ENCODE measurements at places on chromosomes 4 and X. TPM values are rescaled to one million over a fixed set of nuclear protein-coding genes. Genes with fewer than 3 reads are reported as not detected.
A peak's percentile ranks its signal among the peaks of the same experiment; 100 is the strongest.

VCX2 gene
- not detected for total RNA-seq

GRCh38 chrX:49960061-49960460, 37.7 kb downstream of the CLCN5 start:
- no peaks in the 10 kb centered on the region for H3K27me3 ChIP-seq
- H3K4me3 ChIP-seq, result no peak overlapping the region
- DNase-seq, result no peak
- no peak overlapping the region for H3K27ac ChIP-seq

DNA sequence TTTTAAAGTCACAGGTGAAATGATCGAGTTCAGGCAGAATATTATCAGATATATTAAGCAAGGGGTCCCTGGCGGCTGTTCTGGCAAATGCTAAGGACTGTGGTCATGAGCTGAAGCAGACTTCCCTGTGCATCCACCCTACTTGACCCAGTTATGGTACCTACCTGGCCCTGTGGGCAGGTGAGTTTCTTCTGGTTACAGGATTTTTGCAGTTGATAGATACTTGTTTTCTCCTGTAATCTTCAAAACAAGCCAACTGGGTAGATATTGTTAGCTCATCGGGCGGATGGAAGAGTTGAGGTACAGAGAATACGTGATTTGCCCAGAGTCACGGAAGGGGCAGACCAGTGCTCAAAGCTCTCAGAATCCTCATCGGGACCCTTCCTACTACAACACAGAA, 18.5 kb upstream of the PROM1 start:
- no peaks in the 10 kb centered on the region for H3K27me3 ChIP-seq
- no peak overlapping the region for H3K4me3 ChIP-seq
- H3K36me3 ChIP-seq, result no peaks in the 10 kb centered on the region
- no peak for DNase-seq

GRCh38 chrX:96684339-96685209, at the start of gene DIAPH2:
Gene DIAPH2, plus strand, starts transcription at chrX:96684842.
- no peaks in the 10 kb centered on the region for H3K36me3 ChIP-seq
- no peaks in the 10 kb centered on the region for H3K27me3 ChIP-seq
- peak; percentile 86 for DNase-seq
- H3K27ac ChIP-seq, result no peak within 1 kb of the TSS

GRCh38 chr4:54675721-54676461, 18.1 kb downstream of the KIT start:
- H3K4me3 ChIP-seq, result no peak overlapping the region
- H3K36me3 ChIP-seq, result no peaks in the 10 kb centered on the region
- DNase-seq, result no peak
- H3K4me1 ChIP-seq, result no peaks in the 10 kb centered on the region
- H3K27me3 ChIP-seq, result no peaks in the 10 kb centered on the region

DNA sequence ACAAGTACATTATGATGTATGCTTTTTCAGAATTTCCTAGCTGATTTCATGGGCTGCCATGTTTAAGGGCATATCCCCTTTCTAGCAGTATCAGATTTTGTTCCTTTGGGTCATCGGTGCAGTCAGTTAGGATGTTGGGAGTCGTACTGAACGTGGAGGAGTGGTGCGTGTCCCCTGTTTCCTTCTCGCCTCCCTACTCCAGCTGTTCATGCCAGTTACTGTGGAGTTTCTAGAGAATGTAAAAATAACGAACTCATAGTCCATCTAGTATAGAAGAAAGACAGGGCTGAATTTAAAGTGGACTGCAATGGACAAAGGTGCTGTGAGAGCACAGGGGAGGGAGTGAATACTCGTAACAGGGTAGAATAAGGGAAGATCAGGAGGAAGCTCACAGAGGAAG, 111.3 kb downstream of the CEP135 start:
- no peak overlapping the region for H3K27ac ChIP-seq
- H3K4me3 ChIP-seq, result no peak overlapping the region
- no peaks in the 10 kb centered on the region for H3K36me3 ChIP-seq
- no peaks in the 10 kb centered on the region for H3K27me3 ChIP-seq
- no peaks in the 10 kb centered on the region for H3K4me1 ChIP-seq

GRCh38 chrX:28312259-28312658, 275.0 kb upstream of the IL1RAPL1 start:
- no peaks in the 10 kb centered on the region for H3K4me1 ChIP-seq
- no peak overlapping the region for H3K27ac ChIP-seq
- no peak for DNase-seq
- no peaks in the 10 kb centered on the region for H3K27me3 ChIP-seq
- H3K4me3 ChIP-seq, result no peak overlapping the region

DNA sequence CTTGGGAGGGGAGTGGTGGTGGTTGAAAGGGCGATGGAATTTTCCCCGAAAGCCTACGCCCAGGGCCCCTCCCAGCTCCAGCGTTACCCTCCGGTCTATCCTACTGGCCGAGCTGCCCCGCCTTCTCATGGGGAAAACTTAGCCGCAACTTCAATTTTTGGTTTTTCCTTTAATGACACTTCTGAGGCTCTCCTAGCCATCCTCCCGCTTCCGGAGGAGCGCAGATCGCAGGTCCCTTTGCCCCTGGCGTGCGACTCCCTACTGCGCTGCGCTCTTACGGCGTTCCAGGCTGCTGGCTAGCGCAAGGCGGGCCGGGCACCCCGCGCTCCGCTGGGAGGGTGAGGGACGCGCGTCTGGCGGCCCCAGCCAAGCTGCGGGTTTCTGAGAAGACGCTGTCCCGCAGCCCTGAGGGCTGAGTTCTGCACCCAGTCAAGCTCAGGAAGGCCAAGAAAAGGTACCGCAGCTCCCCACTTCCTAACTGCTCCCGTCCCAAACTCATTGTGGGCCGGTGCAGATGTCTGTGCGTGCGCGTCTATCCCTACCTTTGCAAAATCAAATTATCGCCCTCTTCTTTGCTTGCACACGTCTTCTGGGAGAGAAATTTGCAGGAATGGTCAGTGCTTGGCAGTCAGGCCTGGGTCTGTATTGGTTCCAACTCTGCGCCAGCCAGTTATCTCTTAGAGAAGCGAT, 533 bp downstream of the IL15 start:
- H3K4me3 ChIP-seq, result peak overlapping the region; percentile 86
- no peaks in the 10 kb centered on the region for H3K36me3 ChIP-seq
- H3K27ac ChIP-seq, result peak overlapping the region; percentile 76
- peak; percentile 80 for DNase-seq

DNA sequence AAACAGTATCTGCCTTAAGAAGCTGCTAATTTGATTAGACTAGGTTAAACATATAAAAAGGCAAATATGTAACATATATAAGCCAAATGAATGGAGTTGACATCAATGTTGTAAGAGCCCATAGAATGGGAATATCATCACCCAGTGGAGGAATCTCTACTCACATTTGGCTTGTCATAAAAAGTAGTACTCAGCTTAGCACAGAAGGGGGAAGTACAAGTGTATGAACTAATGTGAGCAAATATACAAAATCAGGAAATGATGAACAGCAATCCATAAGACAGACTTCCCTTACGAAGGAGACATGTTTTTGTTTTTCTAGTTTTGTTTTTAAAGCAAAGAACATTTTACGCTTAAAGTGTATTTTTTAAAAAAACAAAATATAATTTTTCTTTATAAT, 74.9 kb downstream of the MAB21L2 start:
- H3K36me3 ChIP-seq, result no peaks in the 10 kb centered on the region
- DNase-seq, result no peak
- H3K27ac ChIP-seq, result no peak overlapping the region
- no peaks in the 10 kb centered on the region for H3K27me3 ChIP-seq
- no peaks in the 10 kb centered on the region for H3K4me1 ChIP-seq
- no peak overlapping the region for H3K4me3 ChIP-seq

- H3K4me3 ChIP-seq, result peak overlapping the region; percentile 67
- H3K27me3 ChIP-seq, result no peaks in the 10 kb centered on the region
- H3K27ac ChIP-seq, result peak overlapping the region; percentile 51
- H3K36me3 ChIP-seq, result no peaks in the 10 kb centered on the region
- DNase-seq, result no peak
- H3K4me1 ChIP-seq, result peaks cover 2% of the 10 kb centered on the region
Measured at GRCh38 chrX:103405009-103405333, 28.6 kb downstream of the BEX3 start.

DNA sequence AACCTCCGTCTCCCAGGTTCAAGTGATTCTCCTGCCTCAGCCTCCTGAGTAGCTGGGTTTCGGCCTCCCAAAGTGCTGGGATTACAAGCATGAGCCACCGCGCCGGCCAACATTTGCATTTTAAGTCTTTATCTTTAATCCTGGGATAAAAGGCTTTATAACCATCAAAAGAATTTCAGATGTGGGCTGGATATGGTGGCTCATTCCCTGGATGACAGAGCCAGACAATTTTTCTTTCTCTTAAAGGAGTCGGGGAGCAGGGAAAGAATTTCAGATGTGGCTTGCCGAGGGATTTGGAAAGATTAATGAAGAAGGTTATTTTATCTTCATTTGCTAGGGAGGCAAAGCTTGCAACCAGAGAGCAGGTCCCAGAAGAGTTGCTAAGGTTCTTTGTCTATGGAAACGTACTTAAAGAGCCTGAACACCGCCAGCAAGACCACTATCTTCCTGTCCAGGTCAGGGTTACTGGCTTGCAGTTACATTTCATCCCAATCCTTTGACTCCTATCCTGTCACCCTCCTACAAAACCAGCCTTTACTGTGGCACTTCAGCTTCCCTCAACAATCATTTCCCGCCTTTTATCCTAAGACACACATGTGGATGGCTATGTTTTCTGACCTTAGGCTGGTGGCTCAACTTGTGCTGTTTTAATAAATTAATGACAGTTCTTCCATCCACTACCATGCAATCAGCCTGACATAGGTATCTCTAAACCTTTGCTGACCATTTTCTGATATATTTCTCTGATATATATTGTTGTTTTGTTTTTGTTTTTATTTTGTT, 3.9 kb upstream of the KLHL8 start:
- no peaks in the 10 kb centered on the region for H3K36me3 ChIP-seq
- no peak overlapping the region for H3K4me3 ChIP-seq
- no peaks in the 10 kb centered on the region for H3K4me1 ChIP-seq
- H3K27me3 ChIP-seq, result no peaks in the 10 kb centered on the region
- H3K27ac ChIP-seq, result no peak overlapping the region

- no peaks in the 10 kb centered on the region for H3K4me1 ChIP-seq
- no peak for DNase-seq
- no peaks in the 10 kb centered on the region for H3K36me3 ChIP-seq
- H3K27ac ChIP-seq, result no peak overlapping the region
- H3K4me3 ChIP-seq, result no peak overlapping the region
- H3K27me3 ChIP-seq, result no peaks in the 10 kb centered on the region
Measured at GRCh38 chrX:107154787-107155620, 36.4 kb upstream of the RBM41 start.

- H3K27ac ChIP-seq, result no peak overlapping the region
- H3K4me3 ChIP-seq, result no peak overlapping the region
- no peak for DNase-seq
- no peaks in the 10 kb centered on the region for H3K4me1 ChIP-seq
- no peaks in the 10 kb centered on the region for H3K36me3 ChIP-seq
Measured at GRCh38 chr4:6079965-6080364, 61.7 kb upstream of the C4orf50 start.

DNA sequence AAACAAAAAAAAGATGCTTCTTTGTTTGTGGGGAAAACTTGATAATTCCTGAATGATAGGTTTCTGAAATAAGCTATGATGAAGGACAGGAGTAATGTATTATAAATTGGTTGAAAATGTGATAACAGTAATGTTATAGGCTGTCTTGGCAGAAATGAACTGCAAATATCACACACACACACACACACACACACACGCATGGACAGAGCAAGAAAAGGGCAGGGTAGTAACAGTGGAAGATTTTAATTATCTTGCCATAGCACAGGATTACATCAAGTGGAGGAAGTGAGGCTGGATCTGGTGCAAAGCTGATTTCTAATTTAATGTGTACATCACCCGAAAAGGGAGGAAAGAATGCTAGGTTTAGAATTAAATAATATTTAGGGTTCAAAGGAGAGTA, 97.5 kb upstream of the CXXC4 start:
- no peak overlapping the region for H3K4me3 ChIP-seq
- no peaks in the 10 kb centered on the region for H3K4me1 ChIP-seq
- peak; percentile 8 for DNase-seq
- no peak overlapping the region for H3K27ac ChIP-seq
- no peaks in the 10 kb centered on the region for H3K36me3 ChIP-seq

GRCh38 chrX:128310912-128311311, 258.7 kb upstream of the ACTRT1 start:
- H3K27me3 ChIP-seq, result no peaks in the 10 kb centered on the region
- no peaks in the 10 kb centered on the region for H3K36me3 ChIP-seq
- H3K27ac ChIP-seq, result no peak overlapping the region

DNA sequence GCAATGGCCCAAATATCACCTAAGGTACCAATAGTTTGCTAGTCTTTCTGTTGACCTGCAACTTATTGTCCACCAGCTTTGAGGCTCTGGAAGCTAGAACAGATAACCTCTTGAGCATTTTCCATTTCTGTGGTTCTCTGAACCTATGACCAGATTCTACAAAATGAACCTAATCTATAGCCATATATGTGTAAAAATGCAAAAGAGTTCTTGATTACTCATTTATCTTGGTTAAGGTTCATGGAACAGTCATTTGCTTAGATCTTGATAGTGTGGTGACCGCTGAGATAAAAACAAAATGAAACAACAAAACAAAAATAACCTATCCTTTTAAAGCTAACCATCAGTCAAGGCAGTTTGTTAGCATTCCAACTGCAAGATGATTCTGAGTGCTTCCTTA, 9.3 kb upstream of the GATB start:
- H3K27ac ChIP-seq, result no peak overlapping the region
- H3K36me3 ChIP-seq, result no peaks in the 10 kb centered on the region
- no peak overlapping the region for H3K4me3 ChIP-seq
- no peak for DNase-seq

DNA sequence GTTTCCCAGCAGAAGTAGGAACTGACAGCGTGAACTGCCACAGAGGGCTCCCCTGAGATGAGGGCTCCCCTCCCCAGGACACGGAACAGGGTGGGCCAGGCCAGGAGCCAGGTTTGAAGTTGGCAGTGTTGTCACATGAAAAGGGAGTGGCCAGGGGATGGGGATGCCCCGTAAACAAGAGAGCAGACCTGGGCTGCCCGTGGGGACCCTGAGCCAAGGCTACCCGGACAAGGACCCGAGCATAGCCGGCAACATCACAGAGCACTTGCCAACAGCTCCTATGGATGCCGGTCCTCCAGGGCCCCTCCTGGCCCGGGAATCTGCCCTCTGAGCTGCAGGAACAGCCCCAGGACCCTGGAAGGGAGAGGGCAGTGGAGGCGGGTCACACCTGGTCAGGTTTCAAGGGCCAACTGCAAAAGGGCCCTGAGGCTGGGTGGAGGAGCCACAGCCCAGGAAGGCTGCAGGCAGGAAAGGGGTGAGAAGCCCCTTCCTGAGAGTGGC, 102.1 kb downstream of the CPZ start:
- H3K36me3 ChIP-seq, result no peaks in the 10 kb centered on the region
- no peak overlapping the region for H3K4me3 ChIP-seq
- DNase-seq, result no peak
- H3K27me3 ChIP-seq, result no peaks in the 10 kb centered on the region
- no peak overlapping the region for H3K27ac ChIP-seq

All from kidney (tissue), 22 donors.